Stimulated activated CD4-positive, alpha-beta T cell treated with anti-CD3 and anti-CD28 coated beads, Interleukin-4, amount 100 ng/mL, for 4 hours (primary cell): ENCODE measurements at places on chromosomes 5 and 9.

GRCh38 chr9:92468206-92468605 lies 14.1 kb downstream of the ASPN start:
- DNase-seq: no peak

- DNase-seq: no peak
Measured at GRCh38 chr5:133106761-133107572, 55.2 kb downstream of the HSPA4 start.

GRCh38 chr5:98458726-98459125 lies 314.7 kb upstream of the RGMB start:
- DNase-seq: no peak

DNA sequence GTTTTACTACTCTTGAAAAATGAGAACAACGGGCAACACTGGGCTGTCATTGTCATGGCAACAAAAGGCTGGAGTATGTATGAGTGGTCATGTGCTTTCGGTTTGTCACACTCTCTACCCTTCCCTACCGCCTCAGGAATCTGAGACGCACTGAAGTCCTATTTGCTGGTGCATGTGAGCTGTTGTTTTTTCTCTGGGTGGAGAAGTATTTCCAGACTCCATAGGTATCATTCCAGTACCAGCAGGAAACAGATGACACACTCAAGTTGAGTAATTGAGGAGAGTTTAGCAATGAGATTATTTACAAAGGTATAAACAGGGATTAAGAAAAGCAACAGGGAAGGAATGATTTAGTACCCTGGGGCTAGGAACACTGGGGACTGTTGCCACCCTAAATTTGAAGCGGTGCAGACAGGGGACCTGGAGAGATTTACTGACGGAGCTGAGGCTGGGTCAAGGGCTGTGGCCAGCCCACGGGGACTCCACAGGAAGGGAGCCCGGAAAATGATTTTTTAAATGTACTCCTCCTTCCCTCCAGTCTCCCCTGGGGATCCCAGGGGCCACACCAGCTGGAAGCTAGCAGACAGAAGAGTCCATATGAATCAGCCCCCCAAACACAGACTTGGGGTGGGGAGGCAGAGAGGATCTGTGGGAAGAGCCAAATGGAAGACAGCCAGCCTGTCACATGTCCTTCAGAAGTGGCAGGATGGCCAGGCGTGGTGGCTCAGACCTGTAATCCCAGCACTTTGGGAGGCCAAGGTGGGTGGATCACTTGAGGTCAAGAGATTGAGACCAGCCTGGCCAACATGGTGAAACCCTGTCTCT lies 13.2 kb upstream of the ZBTB43 start:
- no peak for DNase-seq

GRCh38 chr9:126521089-126521488 lies 92.6 kb upstream of the LMX1B start:
- DNase-seq: no peak

GRCh38 chr5:139283252-139284166 lies 10.0 kb upstream of the MATR3 start:
- DNase-seq: no peak

DNA sequence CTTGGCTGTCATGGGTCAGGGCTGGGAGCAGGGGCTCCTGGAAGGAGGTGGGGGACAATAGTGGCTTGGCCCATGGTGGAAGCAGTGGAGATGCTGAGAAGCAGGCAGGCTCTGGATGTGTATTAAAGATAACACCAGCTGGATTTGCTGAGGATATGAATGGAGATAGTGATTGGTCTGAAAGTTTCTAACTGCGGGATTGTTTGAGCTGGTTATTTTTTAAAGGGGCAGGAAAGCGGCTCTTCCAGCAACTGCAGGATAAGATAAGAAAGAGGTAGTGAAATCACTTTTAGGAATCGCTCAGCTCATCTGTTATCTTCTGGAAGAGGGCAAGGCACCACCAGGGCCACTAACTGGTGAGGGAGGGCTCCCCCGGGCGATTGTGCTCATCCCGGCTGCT lies 125.5 kb downstream of the TENT4A start:
- DNase-seq: no peak

GRCh38 chr9:135413086-135413375 lies 66.6 kb upstream of the PPP1R26 start:
- DNase-seq: no peak

GRCh38 chr5:65186646-65187227 lies 295.0 kb downstream of the ADAMTS6 start:
- no peak for DNase-seq

- no peak for DNase-seq
Measured at GRCh38 chr5:174413567-174414314, 310.6 kb upstream of the MSX2 start.

DNA sequence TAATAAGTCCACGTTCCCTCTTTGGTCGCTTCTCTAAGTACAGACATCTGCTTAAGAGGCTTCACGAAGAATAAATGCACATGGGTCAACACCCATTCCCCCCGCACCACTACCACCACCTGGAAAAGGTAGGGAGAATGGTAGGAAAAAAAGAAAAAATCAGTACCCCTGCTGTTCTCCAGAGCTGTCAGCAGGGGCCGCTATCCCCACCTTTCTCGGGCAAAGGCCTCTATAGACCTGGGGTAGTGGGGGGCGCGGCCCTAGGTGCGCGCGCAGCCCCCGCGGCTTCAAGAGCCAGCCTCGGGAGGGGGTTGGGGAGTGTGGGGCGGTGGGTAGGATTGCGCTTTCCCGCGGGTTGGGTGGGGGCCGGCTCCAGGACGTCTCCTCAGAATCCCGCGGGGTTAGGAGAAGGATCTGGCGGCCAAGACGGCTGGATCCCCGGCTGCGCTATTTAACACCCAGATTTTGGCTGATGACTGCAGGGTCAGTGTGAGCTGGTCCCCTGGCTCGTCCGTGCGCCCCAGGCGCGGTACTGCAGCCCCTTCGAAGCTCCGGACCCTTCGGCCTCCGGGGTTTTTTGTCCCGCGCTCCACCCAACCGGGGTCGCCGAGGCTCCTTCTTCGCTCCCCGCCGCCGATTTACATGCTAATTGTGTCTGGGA lies 1.6 kb upstream of the SEMA6A start:
- peak; percentile 17 for DNase-seq

DNA sequence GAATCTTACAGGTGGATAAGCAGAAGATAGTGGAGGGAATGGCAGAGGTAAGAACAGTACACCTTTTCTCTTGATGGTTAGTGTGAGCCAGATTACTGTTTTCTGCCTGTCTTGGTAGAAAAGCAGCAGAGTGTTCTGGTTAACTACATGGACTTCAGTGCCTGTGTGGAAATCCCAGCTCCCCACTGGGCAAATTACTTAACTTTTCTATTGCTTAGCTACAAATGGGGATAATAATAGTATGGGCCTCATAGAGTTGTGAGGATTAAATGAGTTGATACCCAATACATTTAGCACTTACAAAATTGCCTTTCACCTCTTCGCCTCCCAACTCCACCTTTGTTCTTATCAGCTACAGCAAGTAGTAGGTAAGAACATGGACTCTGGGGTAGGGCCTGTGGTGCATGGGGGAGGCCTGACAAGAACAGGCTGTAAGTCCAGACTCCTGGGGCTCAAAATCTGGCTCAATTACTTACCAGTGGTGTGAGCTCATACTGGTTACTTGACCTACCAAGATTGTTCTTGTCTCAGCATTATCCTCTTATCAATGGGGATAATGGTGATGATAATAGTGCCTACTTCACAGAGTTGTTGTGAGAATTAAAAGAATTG lies 125.1 kb downstream of the LIFR start:
- no peak for DNase-seq

DNA sequence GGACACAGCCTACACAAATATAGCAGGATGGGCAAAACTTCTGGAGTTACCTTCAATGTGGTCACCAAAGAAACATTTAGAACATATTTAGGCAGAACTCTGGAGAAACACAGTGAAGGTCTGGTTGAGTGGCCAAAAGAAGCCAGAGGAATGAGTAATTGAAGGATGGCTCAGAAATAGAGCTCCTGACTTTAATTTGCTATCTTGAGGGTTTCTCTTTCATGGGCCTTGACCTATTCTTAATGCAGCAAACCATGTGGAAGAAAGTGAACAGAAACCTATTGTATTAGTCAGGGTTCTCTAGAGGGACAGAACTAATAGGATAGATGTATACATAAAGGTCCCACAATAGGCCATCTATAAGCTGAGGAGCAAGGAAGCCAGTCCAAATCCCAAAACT lies 650.5 kb downstream of the ACTL7B start:
- DNase-seq: no peak

GRCh38 chr5:124932791-124933600 lies 186.6 kb upstream of the ZNF608 start:
- no peak for DNase-seq

GRCh38 chr9:2859776-2860379 lies 16.0 kb upstream of the PUM3 start:
- peak; percentile 12 for DNase-seq

DNA sequence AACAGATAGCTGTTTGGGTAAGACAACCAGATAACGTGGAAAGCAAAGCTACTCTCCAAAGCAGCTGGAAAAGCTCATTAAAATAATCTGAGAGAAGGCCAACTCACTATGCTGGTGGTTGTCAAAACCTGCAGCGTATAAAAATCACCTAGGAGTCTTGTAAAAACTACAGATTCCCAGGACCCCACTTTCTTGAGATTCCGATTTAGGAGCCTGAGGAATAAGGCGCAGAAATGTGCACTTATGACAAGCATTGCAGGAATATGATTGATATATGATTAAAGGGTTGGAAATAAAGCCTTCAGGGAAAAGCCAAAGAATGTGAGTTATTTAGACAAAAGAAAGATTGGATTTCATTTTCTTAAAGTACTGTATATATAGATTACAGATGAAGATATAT lies 285.0 kb upstream of the PTGER4 start:
- no peak for DNase-seq

DNA sequence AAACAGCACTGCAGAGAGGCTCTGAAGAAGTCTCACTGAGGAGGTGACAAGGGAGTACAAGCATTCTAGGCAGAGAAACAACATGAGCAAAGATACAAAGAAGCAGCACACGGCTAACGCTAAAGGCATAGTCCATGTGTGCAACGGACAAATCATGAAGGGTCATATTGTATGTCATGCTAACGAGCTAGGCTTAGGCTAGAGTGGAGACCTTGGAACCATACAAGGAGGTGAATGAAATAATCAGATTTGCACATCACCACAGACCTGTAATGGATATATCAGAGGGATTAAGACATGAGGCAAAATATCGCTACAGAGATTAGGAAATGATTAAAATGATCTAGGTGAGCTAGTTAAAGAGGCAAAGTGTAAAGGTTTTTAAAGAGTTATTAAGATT lies 145.6 kb downstream of the NFIB start:
- no peak for DNase-seq

GRCh38 chr5:79329453-79329852 lies 93.5 kb downstream of the JMY start:
- DNase-seq: no peak

GRCh38 chr5:72179028-72179815 lies 71.9 kb downstream of the MAP1B start:
- DNase-seq: no peak

DNA sequence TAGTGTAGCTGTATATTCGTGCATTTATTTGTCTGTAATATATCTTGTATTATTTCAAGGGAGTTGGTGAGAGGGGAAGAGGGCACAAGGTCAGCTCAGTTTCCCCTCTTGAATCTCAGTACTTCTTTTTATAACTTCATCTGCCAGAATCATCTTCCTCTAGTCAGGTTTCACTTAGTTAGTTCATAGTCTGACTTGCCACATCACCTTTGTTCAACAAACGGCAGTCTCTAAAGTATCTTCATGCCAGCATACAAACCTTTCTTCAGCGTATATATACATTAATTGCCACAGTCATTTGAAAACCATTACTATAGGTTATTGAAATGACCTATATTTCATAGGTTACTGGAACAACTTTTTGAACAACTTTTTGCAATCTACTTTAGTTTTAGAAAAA lies 1.6 kb downstream of the ECM2 start:
- no peak for DNase-seq

- no peak for DNase-seq
Measured at GRCh38 chr5:54900984-54901725, 84.2 kb downstream of the ESM1 start.

GRCh38 chr9:93061260-93061751 lies 2.8 kb downstream of the SUSD3 start:
- DNase-seq: no peak

DNA sequence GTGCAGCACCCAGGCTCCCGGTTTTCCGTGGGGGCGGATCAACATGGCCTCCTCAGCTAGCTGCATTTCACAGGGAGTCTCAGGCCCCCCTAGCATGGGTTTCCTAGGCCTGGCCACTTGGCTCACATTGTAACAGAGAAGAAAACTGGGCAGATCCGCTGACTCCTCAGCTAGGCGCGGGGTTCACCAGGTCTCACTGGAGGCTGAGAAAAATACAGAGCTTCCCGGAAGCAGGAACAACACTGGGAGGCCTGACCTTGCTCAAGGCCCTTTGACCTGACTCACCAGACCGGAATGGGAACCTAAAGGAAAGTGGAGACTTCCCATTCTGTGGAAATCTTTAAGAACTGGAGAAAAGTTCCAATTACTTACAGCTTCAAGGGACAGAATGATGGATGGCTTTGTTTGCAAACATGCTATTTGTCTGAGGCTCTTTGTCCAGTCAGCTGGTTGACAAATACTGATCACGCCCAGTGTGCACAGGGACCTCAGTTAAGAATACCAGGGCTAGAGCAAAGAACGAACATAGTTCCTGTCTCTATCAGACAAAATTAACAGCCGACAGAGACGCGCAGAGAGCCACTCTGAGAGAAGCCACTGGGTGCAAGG lies 88.7 kb upstream of the LRRTM2 start:
- DNase-seq: no peak

DNA sequence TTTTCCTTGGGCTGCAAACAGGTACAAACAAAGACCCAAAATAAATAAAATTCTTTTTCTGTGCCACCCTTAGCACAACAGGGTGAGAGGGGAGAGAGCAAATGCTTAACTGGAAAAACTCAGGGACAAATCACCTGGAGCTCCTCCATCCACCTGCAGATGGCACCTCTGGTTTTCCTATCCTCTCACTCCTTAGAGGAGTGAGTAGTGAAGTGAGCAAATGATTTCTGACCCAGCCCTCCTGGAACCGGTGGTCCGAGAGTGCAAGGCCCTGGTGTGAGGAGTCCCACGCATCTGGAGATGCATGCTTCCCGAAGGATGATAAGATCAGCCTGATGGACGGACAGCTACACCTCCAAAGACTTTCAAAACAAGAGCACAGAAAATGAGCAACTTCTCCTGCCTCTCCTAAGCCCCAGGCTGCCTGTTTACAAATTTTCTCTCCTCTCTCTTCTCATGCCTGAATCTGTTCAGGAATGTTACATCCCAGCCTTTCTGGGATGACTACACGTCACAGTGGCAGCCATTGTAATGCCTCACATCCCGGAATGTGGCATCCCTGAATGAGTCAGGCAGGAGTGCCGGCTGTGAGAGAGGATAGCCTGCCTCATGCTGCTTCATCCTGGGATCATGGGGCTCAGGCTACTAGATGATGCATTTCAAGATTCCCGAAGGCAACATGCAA lies 86.4 kb downstream of the ADRB2 start:
- no peak for DNase-seq

GRCh38 chr9:136546697-136547501 lies 1.1 kb upstream of the NOTCH1 start:
- DNase-seq: peak; percentile 54
